ENCODE measurements at places on chromosomes 2 and 18. TPM values are rescaled to one million over a fixed set of nuclear protein-coding genes. Genes with fewer than 3 reads are reported as not detected.

DNA sequence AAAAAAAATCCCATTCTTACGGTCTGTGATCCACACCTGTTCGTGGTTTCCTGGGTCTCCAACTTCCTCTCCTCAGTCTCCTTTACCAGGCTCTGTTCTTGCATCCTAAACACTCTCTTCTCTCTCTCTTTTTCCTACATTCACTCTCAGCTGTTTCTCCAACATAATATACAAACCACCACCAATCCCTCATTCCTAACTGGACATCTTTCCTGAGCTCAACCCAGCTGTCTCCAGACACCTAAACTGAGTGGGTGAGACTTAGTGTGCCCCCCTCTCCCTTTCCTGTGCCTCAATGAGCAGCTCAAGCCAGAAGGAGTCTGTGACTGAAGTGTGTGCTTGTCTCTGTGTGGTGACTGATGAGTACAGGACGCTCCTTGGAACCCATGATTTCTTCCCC, 59.4 kb downstream of the LIPG start:
- DNase-seq: no peak

GRCh38 chr2:102892698-102893310, 131.0 kb downstream of the TMEM182 start:
- peak; percentile 28 for DNase-seq

- no peak for DNase-seq
These were observed 4.5 kb downstream of the IDH1 start for GRCh38 chr2:208250388-208250787.

The PLEK gene
- 4.7 TPM for polyA plus RNA-seq

DNA sequence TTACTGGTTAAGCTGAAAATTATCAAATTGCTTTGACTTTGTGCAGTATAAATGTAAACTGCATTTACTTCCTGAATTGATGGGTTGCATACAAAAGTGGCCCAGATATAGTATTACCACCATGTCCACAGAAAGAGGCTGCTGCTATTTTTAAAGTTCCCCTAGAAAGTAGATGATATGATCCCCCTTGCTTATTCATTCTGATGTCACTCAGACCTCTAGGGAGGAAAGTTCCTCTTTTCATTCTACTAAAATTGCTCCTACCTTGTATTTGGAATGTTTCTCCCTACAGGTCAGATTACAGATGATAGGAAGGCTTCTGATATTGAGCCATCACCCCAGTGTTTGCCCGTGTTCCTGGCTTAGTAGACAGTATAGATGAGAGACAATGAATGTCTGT, 247.6 kb upstream of the TNP1 start:
- no peak for DNase-seq

Data from left kidney (tissue), 8 donors.